ENCODE measurements at places on chromosomes 2 and 18.
A peak's percentile ranks its signal among the peaks of the same experiment; 100 is the strongest.

DNA sequence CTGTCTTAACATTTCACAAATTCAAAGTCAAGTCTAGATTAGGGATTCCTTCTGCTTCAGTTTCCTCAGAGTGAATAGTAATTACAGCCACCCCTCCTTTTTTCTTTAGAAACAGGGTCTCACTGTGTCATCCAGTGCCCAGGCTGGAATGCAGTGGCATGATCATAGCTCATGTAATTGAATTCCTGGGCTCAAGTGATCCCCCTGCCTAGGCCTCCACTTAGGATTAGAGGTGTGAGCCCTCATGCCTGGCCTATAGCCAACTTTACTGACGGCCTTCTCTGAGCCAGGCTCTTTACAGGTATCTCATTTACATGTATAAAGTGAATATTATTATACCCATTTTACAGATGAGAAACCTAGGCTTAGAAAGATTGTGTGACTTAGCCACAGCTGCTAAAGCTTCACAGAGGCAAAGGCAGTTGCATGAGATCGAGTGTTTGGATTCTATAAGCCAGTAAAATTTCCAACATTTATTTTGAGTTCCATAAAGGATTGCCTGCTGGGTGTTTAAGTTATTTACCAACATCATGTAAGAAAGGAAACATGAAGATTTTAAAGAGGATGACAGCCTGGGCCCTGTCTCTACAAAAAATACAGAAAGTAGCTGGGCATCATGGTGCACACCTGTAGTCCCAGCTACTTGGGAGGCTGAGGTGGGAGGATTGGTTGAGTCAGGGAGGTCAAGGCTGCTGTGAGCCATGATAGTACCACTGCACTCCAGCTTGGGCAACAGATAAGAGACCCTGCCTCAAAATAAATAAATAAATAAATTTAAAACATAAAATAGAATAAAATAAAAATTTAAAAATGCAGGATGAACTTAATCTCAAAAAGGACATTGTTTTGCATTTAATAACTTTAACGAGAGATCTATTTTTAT is 1.8 kb downstream of the ENOSF1 start:
- peaks cover 36% of the 10 kb centered on the region for H3K4me1 ChIP-seq
- peaks cover 23% of the 10 kb centered on the region for H3K36me3 ChIP-seq
- peak overlapping the region; percentile 90 for H3K27ac ChIP-seq

DNA sequence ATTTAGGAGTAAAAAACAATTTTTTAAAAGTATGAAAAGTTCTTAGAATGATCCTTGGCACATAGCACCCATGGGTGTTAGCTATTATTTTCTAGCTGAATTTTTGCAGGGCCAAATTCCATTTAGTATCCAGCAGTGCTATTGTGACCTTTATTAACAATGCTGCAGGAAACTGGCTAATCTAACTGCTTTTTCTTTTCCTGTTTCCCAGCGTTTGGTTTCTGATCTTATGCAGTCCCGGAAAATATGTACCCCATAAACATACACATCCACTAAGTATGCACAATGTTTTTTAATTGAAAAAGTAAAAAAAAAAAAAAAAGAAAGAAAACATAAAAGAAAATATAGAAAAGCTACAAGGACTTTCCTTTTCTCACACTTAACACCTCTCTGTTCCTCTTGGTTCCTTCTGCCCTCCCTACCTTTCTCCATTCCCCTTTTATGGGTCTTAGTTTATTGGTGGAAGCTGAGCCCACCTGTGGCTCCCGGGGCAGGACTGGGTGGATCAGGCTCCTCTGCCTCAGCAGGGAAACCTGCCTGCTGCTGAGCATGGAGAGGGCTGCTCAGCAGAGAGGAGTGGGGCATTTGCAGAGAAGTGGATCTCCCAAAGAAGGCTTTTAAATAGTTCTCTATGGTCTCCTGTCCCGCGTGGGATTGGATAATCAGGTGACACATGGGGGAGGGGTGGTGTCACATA is 9.3 kb upstream of the SLC16A14 start:
- H3K36me3 ChIP-seq, result no peaks in the 10 kb centered on the region
- DNase-seq, result no peak
- H3K4me3 ChIP-seq, result no peak overlapping the region
- H3K4me1 ChIP-seq, result no peaks in the 10 kb centered on the region

DNA sequence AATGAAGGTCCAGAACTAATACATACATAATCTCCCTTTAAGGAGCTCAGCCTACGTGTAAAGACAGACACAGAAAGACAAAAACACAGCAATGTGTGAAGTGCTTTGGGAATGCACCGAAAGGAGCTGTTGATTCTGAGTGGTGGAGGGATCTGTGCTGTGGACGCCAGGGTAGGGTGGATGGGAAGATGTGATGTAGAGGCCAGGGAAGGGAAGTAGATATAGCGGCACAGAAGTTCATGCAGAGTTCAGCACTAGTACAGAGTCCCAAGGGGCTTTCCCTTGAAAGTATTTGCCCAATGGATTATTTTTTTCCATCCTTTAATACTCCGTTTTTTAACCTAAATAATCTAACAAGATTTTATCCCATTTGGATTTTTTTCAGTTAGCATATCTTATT is 32.1 kb upstream of the DOCK10 start:
- H3K27me3 ChIP-seq, result peaks cover 7% of the 10 kb centered on the region
- DNase-seq, result no peak
- H3K27ac ChIP-seq, result no peak overlapping the region
- H3K36me3 ChIP-seq, result no peaks in the 10 kb centered on the region
- H3K4me3 ChIP-seq, result no peak overlapping the region

DNA sequence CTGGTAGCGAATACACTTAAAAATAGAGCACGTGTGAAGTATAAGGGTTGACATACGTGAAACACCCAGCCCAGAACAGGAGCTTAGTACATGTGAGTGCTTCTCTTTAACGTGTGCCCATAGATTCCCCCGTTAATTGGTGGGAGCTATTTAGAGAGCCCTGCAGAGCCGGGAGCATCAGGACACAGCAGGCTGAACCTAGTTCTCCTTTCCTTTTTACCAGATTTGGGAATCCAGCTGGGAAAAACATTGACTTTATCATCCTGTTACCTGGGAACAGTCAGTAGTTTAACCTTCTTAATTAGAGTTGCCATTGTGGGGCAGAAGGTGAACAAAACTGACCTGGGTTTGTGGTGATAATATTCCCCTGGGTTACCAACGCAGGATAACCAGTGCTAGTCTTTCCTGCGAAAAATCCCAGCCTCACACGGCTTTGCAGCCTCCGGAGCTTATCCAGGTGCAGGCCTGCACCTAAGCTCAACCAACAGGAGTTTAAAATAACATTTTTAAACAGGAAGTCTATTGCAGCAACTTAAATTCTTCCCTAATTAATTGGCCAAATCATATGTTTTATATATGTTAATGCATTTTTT is 78.1 kb upstream of the SPTBN1 start:
- H3K27me3 ChIP-seq, result peaks cover 23% of the 10 kb centered on the region
- H3K27ac ChIP-seq, result no peak overlapping the region
- H3K36me3 ChIP-seq, result no peaks in the 10 kb centered on the region
- DNase-seq, result no peak
- H3K4me3 ChIP-seq, result no peak overlapping the region

DNA sequence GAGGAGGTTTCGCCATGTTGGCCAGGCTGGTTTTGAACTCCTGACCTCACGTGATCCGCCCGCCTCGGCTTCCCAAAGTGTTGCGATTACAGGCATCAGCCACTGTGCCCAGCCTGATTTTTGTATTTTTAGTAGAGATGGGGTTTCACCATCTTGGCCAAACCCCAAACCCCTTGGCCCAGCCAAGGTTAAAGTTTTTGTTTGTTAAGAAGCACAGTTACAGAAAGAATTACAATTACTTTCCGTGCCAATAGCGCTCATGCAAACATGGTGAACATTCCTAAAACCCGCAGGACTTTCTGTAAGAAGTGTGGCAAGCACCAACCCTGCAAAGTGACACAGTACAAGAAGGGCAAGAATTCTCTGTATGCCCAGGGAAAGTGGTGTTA is 26.1 kb downstream of the ITSN2 start:
- H3K4me3 ChIP-seq, result no peak overlapping the region
- no peak for DNase-seq
- H3K4me1 ChIP-seq, result peaks cover 53% of the 10 kb centered on the region
- peaks cover 10% of the 10 kb centered on the region for H3K36me3 ChIP-seq
- no peaks in the 10 kb centered on the region for H3K27me3 ChIP-seq
